ENCODE measurements at places on chromosomes 7 and 10.

- no peak for DNase-seq
Observed at GRCh38 chr10:88131511-88132139, 268.2 kb downstream of the PTEN start.

GRCh38 chr7:57432583-57432982, 17.4 kb upstream of the ZNF716 start:
- DNase-seq: no peak

DNA sequence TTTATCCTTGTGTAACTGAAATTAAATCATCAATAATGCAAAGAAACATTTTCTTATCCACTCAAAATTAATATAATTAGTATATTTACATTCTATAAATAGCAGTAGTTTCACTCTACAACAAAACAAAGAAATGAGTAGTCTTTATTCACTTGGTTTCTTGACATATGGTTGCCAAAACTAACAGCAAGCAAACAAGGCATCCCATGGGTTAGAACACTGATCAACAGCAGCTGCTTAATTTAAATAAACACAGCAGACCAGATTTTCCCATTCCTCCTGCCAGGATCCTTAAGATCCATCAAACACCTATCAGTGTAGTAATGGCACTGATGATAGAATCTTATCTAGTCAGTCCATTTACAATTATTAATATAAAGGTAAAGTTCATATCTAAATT, 22.1 kb downstream of the NCAPG2 start:
- no peak for DNase-seq

DNA sequence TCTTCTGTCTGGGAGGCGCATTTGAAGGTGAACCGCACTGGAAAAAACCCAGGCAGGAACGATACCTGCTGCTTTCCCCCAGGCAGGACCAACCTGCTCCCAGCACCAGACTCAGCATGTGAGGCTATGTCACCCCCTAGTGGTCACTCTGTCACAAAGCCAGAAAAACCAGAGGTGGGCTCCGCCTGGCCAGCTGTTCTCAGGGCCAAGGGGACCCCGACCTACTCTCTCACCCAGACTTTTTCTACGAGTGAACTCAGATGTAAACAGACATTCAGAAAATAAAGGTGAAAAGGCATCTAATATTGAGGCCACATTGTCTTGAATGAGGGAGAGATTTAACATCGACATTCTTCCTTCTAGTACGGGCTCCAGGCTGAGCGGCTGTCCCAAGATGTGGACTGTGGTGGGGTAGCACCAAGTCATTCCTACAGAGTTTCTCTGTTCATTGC, 117.3 kb downstream of the PRKAG2 start:
- peak; percentile 37 for DNase-seq

GRCh38 chr7:95246831-95247370, 77.4 kb downstream of the PON1 start:
- no peak for DNase-seq

DNA sequence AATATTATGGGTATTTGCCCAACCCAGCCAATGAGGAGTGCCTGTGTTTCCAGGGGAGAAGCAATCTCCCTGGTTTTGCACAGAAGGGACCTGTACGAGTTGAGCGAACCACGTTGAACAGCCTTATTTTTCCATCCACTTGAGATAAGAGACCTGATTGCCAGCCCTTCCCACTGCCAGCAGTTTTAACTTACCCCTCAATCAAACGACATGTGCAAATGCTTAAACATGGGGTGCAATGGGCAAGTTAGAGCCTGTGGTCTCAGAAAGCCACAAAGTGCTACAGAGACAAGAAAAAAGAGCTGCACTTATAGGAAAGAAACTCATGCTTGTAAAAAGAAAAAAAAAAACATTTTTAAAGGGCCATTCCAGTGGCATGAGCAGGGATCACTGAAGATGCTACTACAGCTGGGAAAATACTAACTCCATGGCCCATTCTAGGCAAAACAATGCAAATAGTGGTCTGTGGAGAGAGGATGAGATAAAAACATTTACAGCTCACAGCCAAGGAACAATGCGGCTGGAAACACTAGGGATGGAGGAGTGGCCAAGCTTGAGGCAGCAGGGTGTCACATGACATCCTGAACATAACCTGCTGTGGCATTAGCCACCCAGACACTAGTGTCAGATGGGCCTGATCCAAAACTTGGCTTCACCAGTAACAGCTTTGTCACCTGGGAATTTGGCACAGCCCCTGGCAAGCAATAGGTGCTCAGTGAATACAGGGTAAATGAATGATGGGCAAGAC, 162.8 kb downstream of the ELMO1 start:
- no peak for DNase-seq

All from stimulated activated CD4-positive, alpha-beta T cell treated with anti-CD3 and anti-CD28 coated beads, Interleukin-1b, Interleukin-23, amount 100 ng/mL, for 1 hour (primary cell).